T47D (cell line): ENCODE measurements at places on chromosomes 4 and X.

DNA sequence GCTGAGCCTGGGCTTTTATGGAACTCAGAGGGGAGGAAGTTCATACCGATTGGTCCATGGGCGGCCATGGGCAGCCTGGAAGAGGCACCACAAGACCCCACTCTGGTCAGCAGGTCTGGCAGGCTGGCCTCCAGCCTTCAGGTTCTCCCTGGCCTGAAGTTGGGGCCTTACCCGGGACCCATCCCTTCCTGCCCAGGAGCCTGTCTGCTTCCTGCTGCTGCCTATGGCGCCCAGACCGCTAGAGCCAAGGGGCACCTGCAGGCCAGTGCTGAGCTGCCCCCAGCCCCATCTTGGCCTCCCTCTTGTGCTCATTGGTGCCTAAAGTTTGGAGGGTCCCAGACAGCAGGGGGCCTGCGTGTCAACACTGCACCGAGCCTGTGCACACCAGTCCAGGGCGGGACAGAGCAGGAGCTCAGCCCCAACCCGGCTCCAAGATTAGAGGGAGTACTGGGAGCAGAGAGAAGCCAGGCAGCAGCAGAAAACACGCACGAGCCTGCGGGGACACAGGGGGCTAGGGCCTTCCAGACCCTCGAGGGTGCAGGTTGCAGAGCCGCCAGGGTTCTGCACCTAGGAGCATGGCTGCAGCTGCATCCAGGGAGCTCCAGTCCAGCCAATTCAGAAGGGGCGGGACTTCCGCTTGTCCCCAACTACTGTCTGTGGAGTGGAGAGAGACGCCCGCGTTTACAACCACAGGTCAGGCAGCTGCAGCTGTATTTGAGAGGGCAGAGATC lies 30.7 kb upstream of the ZNF280C start:
- DNase-seq, result no peak

GRCh38 chrX:35351795-35352483 lies 409.3 kb downstream of the FAM47B start:
- DNase-seq, result no peak

DNA sequence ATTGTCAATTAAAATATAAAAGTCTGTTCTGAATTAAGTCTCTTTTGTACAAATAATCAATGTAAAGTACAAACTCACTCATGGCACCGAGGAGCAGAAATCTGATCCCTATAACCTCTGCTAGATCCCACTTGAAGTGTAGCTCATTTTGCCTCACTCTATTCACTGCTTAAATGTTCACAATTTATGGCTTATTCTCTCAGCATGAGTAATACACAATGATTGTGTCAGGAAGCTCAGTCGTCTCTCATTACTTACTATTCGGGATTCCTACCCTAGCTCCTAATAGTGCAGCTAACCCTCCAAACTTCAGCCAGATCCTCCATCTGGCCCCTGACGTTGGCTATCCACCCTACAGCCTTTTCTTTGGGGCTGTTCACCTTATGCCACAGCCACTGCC lies 4.7 kb upstream of the AMMECR1 start:
- no peak for DNase-seq

GRCh38 chr4:15756361-15756861 lies 21.7 kb upstream of the CD38 start:
- DNase-seq, result no peak

- no peak for DNase-seq
Observed at GRCh38 chr4:96459105-96459504, 619.2 kb downstream of the PDHA2 start.

DNA sequence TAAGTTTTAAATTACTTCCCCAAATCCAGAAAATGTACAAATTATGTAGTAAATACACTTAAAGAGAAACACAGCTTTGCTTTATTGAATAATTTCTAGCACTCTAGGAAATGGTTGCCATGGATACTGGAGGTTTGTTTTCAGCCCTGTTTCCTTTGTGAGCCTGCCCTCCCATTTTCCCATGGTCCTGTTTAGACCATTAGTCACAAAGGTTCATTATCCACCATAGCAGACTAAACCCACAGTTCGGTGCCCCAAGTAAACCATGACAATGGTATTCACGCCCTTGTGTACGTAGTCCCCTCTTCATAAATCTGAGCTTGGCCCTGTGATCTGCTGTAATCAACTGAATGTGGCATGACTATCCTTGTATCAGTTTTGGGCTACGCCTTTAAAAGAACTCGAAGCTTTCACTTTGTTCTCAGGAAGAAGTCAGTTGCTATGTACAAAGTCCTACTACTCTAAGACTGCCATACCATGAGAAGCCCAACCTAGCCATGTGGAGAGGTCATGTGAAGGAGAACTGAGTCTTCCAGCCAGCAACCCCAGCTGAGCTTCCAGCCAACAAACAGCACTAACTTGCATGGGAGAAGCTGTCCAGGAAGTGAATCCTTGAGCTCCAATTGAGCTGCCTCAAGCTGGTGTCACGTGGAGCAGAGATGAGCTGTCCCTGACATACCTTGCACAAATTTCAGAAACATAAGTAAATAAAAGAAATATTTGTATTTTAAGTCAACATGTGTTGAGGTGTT lies 300.4 kb downstream of the LDB2 start:
- no peak for DNase-seq

GRCh38 chr4:108398316-108398715 lies 222.1 kb upstream of the RPL34 start:
- no peak for DNase-seq

GRCh38 chr4:25163196-25163595 lies 2.9 kb upstream of the SEPSECS start:
- DNase-seq, result no peak

- peak; percentile 60 for DNase-seq
Observed at GRCh38 chrX:16125520-16126149, 2.3 kb downstream of the GRPR start.

DNA sequence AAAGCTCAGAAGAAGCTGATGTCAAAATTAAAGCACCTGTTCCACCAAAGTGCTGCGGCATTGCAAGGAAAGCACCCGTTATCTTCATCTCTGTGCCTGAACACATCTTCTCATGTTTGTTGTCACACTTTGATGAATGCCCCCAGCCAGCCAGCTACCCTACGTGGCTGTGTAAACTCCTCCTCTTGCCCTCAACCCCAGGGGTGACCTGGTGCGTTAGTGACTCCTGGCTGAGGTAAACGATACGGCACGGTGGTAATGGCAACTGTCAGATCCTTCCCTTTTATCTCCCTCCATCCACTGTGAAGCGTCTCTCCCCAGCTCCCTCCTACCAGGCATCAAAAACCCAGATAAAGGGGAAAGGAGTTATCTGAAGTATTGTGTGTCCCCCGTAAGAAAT lies 90.6 kb upstream of the WWC2 start:
- no peak for DNase-seq

DNA sequence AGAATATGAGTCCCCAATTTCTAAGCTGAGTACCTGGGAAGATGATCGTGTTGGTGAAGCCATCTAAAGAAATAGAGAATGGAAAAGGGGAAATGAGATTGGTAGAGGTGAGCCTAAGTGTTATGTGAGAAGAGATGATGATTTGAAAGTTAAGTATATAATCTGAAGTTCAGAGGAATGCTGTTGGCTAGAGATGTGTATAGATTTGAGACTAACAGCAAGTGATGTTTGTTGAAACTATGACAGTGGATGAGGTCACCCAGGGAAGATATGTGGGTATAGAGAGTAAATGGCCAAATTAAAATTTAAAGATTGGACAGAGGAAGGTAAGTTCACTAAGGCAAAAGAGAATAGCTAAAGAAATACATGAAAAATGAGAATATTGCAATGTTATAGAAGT lies 324.2 kb downstream of the MAPK10 start:
- no peak for DNase-seq

- no peak for DNase-seq
Observed at GRCh38 chrX:148381603-148382002, 118.8 kb upstream of the AFF2 start.

DNA sequence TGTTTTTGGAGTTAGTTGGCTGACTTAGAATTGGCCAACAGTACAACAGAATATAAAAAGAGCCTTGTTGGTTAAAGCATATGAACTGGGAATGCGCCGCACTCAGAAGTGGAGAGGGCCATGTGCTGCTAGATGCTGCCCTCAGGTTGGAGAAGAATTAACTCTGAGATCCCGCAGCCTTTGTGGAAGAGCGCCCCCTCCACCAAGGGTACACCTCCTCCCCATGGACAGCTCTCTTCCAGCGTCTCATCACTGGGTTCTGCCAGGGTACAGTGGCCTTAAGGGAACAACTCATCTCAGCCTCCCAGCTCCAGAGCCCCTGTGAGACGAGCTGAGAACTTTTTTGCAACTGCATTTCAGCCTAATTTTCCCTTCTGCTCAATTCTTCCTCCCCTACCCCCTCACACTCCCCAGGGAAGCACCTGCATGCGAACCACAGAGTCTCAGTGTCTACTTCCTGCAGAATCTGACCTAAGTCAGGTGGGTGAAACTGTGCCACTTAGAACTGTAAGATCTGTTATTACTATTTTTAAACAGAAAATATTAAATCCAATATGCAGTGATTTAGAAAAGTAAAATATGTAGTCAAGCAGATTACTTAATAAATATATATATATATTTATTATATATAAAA lies 380.6 kb downstream of the RAB28 start:
- DNase-seq, result no peak

GRCh38 chr4:64940698-64941097 lies 531.4 kb upstream of the TECRL start:
- no peak for DNase-seq

DNA sequence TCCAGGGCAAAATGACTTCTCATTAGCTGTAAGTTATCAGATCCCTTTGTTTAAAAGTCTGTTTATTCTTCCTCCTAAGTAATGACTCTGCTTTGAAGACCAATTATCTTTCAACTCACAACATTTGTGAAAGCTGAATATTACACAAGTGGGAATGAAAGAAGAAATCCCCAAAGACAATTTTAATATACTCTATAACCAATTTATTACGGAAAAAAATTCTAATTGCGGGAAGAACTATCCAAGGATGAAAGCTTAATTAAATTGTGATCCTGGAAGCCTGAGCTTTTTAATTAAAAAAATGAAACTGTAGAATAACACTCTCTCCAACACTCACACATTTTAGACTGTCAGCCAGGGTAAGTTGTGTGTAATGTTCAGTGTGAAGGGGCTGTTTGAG lies 15.6 kb upstream of the SHISA3 start:
- DNase-seq, result no peak

DNA sequence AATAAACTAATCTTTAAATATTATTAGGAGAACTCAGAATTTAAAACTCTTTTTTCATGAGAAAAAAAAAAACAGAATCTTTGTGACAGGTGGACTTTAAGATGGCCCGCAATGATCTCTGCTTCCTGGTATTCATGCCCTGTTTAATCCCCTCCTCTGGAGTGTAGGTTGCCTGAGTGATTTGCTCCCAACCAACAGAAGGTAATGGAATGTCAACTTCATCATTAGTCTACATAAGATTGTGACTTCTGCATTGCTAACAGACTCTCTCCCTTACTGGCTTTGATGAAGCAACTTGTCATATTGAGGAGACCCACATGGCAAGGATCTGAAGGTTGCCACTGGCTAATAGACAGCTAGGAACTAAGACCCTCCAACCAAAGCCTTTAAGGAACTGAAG lies 88.8 kb downstream of the CORIN start:
- no peak for DNase-seq

DNA sequence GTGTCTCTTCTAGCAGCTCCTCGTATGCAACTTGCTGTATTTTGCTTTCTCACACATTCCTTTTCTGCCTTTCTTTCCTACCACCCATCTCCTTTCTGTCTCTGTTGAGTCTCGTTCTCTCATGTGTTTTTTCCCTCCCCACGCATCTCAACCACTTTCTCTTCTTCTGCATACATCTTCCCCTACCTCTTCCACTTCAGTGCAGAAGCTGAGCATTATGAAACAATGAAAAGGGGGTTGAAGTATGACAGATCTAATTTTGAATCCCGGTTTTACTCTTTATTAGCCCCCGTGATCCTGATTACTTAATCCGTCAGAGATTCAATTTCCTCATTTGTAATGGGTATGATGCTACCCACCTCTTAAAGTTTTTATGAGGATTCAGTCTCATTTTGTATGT lies 7.3 kb downstream of the FAM241A start:
- DNase-seq, result no peak

DNA sequence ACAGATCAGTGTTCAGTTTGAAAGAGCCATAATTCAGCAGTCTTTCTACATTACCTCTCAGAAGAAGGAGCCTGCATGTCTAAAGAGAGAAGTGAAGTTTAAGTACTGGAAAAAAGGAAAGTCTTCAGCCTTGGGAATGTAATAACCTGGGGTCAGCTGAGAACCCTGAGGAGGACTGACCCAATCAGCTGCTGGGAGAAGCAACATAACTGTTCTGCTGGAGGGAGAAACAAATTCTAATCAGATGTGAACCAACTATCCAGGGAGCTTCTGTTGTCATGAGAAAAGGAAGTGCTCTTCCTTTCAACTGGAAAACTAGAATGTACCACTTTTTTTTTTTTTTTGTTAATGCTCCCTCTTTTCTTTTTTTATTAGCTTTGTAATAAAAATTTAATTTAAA lies 64.5 kb upstream of the PDE5A start:
- no peak for DNase-seq

DNA sequence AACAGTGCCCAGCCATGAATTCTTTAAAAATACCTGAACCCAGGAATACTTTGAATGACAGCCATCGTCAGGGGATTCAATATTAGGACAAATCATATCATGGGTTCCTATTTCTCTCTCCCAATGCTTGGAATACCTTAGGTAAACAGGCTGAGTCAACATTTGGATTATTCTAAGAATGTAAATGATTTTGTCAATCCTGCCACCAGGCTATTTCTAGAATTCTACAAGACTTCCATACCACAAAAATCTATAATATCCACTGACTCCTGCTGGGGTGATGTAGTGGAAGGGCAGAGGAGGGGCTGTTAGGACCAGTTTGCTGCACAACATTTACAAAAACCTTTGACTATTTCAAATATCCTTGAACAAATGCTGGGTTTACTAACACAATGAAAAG lies 65.2 kb downstream of the IGFBP7 start:
- DNase-seq, result no peak

- DNase-seq, result no peak
Observed at GRCh38 chr4:54423066-54423465, 194.0 kb downstream of the PDGFRA start.

- DNase-seq, result no peak
Observed at GRCh38 chr4:78137532-78137931, 80.4 kb downstream of the FRAS1 start.

DNA sequence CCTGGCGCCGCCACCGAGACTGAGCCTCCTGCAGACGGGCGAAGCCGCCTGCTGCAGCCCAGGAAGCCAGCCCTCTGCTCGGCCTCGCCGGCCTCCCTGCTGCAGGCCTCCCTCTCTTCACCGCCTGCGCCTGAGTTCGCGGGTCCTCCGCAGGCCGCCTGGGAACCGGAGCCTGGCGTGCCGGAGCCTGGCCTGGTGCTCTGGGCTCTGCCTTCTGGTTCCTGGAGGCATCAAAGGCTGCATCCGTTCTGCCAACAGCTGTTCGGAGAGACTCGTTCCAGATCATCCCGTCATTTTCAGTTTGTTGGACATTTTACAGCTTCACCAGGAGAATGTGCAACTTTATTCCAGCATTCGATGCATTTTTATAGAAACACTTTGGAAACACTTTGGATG lies 178.0 kb downstream of the DCLK2 start:
- no peak for DNase-seq
